ENCODE measurements at places on chromosomes 4 and X.

- peak; percentile 88 for DNase-seq
These were observed 1.3 kb downstream of the NOP14 start for GRCh38 chr4:2961811-2962441.

DNA sequence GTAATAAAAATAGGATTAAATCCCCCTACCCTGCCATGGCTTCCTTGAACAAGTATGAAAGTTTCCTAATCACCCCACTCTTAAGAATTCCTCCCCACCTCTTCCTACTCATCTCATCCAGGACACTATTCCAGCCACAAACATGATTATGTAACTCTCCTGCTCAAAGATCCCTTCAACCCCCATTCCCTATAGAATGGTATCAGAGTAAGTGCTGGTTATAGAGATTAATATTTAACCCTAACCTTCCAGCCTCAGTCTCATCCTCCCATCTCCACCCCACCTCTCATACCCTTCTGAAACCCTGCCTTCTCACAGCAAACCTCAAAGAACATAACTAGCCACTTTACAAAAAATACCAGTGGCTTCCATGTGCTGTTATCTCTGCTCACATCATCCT is 155.1 kb downstream of the PPP3CA start:
- no peak for DNase-seq

DNA sequence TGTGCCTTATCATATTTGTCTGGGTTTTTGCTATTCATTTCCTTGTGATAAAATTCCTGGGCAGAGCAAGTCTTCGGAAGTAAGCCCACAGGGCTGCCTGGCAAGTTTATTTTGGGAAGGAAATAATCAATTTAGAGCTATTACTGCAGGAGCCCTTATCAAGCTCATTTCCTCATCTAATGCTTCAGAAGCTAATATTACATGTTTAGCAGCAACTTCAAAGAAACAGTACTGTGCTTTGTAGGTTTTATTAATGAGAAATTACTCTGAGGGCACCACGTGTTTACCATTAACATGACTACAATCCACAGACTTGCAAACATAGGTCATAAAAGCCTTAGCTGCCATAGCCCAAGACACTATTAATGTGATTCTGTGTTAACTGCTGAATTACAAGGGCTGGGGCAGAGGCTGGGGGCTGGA is 540.0 kb downstream of the SPRY1 start:
- DNase-seq = no peak

GRCh38 chr4:156762851-156763250 is 208.7 kb downstream of the PDGFC start:
- DNase-seq = no peak

DNA sequence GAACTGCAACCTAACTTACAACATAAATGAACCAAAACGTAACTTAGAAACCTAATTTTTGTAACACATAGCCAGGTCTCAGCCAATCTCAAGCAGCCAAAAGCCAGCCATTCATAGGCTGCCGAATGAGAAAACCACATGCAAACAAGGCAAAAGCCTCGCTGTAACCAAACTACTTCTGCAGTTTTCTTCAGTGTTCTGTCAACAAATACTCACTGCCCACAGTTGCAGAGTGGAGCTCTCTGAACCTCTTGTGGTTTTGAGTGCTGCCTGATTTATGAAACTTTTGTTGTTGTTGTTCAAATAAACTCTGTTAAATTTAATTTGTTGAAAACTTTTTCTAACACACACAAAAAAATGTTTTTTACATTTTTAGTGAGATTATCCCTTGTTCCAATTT is 251.2 kb downstream of the PAPSS1 start:
- DNase-seq = no peak

GRCh38 chrX:107935664-107936433 is 46.3 kb downstream of the TEX13B start:
- no peak for DNase-seq

- no peak for DNase-seq
These were observed 150.3 kb downstream of the FBXW7 start for GRCh38 chr4:152385551-152385950.

DNA sequence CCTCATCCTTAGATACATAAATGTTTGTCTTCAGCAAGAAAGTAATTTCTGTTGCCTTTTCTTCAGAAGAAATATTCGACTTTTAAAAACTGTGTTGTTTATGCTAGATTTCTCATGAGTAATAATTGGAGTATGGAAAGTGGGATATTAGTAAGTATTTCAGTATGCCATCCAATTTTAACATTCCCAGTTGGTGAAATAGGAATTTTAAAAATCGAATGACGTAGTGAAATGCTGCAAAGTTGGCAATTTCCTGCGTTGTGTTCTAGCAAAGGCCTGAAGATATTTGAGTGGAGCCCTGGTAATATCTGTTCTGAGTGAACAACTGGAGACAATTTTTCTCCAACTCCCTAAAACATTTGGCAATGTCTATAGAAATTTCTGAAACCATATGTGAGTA is 190.1 kb downstream of the ZNF330 start:
- DNase-seq = no peak

GRCh38 chr4:62359441-62360155 is 1159.5 kb downstream of the ADGRL3 start:
- no peak for DNase-seq

DNA sequence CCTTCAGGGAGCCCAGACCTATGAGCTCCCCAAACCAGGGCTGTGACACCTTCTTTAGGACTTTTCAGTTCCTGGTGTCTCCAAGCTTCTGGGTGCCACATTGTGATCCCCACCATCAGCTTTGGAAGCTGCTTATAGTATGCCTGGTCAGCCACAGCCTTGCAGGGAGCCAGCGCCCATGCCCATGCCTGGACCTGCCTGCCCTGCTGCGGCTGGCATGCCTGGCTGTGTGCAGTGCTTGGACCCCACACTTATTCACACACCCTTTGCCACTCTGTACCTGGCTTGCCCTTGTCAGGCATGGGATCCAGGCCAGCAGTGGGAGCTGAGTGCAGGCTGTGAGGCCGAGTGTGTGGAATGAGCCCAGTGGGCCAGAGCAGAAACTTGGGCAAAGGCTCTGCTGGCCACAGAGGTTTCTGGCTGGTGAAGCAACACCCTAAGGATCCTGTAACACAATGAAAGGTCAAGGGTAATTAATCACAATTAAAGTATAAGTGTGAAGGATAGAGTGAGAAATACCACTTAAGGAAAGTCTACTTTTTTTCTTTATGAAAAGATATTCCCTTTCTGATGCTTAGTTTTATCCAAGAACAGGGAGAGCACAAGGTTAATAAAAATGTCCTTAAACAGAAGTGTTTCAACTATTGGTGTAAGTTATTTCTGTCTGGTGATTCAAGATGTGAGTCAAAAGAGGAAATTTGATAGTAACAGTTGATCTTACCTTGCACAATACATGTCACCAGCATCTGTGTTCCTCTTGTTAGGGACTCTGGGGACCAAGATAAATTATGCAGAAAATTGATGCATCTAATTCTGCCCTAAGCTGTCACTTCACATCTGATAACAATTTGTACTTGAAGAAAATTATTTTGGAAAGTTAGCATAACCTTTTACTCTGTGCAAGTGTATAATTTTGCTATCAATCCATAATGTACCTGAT is 161.8 kb downstream of the FAM47A start:
- DNase-seq = no peak

DNA sequence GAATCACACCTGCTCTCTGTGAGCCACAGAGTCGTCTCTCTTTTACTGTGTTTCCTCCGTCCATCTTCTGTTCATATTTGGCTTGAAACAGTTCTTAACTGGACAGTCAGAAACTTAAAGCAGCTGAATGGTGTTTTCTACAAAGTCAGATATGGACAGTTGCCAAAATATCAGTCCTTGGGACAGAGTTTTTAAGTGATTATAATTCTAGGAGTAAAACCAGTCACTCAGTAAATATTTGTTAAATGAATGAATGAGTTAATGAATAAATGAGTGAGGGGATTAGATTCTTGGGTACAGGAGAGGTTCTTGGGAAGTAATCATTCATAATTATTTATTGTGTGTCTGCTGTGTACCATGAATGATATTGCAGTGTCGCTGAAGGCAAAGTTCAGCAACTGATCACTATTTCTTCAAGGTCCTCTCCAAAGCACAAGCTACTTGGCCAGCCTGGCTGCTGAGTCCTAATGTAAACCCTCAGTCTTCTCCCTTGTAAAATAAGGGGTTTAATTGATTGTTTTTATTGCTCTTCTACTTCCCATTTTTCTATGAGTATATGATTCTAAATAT is 5.5 kb upstream of the SCRG1 start:
- DNase-seq = no peak

DNA sequence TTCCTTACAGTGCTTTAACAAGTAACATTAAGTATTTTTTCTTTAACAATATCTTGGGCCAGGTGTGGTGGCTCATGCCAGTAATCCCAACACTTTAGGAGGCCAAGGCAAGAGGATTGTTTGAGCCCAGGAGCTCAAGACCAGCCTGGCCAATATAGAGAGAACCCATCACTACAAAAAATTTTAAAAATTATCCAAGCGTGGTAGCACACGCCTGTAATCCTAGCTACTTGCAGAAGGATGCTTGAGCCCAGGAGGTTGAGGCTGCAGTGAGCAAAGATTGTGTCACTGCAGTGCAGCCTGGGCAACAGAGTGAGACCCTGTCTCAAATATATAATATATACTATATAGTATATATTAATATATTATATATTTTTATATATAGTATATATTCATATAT is 162.2 kb downstream of the ZNF674 start:
- DNase-seq = no peak

GRCh38 chrX:112053169-112053568 is 29.4 kb downstream of the TRPC5 start:
- no peak for DNase-seq

DNA sequence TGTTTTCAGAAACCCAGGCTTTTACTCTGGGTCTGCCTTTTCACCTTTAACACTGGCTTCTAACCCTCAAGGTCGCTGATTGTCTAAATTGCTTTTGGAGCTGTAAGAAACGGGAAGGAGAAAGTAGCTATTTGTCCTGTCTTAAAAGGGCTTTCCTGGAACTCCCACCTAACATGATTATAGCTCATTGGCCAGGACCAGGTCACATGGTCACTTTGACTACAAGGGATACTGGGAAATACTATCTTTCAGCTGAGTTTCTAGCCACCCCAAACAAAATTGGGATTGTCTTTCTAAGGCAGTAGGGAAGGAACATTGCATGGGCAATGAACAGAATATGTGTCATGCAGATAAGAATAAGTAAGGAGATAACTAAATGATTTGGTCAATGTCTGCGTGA is 106.7 kb upstream of the ARHGAP24 start:
- no peak for DNase-seq

DNA sequence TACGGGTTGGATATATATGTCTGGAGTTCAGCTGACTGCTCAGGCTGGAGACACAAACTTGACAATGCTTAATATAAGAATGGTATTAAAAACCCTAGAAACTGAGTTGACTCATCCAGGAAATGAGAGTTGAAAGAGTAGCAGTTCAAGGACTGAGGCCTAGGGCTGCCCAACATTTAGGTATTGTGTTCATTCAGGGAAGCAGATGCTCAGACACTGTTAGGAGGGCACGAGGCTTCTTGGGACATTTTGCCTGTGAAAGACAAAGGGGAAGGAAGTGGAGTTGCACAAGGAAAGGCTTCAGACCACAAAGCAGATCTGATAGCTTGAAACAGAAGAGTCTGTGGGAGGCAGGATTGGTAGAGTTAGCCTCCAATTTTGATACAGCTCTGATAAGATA is 52.0 kb upstream of the HS3ST1 start:
- no peak for DNase-seq

- DNase-seq = no peak
These were observed 297.0 kb upstream of the CLNK start for GRCh38 chr4:10981576-10981975.

GRCh38 chr4:8618961-8619720 is 26.6 kb downstream of the CPZ start:
- no peak for DNase-seq

- no peak for DNase-seq
These were observed 72.4 kb upstream of the LONRF3 start for GRCh38 chrX:118901991-118902390.

DNA sequence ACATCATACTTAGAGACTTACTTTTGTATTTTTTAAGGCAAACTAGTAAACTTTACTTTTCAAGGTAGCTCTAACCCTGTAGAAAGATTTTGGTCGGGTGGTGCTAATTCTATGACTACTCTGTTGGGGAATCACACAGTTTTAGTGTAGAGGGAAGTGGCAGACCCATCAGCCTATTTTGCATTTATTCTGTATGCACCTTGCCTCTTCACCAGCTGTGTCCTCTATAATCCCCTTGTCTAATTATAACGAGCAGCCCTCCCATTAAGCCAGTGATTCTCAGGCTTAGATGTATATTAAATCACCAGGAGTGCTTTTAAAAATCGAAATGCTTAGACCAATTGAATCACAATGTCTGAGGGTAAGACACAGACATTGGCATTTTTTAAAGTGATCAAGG is 78.1 kb downstream of the GALNT7 start:
- DNase-seq = no peak

DNA sequence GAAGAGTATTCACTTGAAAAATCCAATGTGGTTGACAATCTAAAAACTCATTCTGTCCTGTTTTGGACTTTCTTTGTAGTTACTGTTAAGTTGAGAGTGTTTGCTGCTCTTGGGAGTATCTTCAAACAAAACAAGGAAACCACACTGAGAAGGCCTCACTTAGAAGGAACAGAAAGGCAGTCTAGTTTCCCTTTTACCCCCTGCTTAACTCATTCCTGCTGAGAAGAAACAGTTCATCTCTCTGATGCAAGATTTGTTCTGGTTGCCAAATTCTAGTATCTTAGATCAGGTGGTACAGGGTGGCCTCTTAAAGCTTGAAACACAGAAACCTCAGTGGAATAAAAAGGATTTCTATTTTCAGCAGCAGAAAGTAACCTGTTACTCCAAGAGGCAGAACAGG is 41.4 kb downstream of the GUCY2F start:
- no peak for DNase-seq

GRCh38 chr4:135186002-135186401 is 984.4 kb upstream of the PABPC4L start:
- DNase-seq = no peak

DNA sequence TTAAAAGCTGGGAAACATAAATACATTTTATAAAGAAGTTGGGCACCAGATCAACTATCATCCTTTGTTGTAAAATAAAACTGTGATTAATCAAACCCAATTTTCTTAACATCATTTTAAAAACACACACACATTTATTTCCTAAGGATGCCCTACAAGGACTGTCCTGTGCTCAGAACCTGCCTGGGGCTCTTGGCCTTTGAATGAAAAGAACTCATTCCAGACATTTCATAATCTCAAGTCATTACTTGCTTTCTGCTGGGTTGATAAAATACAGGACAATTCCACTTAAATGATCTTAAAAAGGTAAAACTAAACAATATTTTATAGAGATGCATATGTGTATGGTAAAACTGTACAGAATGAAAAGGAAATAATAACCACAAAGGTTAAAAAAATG is 2.8 kb downstream of the SH3D19 start:
- no peak for DNase-seq

GRCh38 chr4:80492761-80493160 is 157.2 kb downstream of the CFAP299 start:
- peak; percentile 16 for DNase-seq

GRCh38 chr4:173145131-173145530 is 23.5 kb upstream of the GALNT7 start:
- DNase-seq = no peak

DNA sequence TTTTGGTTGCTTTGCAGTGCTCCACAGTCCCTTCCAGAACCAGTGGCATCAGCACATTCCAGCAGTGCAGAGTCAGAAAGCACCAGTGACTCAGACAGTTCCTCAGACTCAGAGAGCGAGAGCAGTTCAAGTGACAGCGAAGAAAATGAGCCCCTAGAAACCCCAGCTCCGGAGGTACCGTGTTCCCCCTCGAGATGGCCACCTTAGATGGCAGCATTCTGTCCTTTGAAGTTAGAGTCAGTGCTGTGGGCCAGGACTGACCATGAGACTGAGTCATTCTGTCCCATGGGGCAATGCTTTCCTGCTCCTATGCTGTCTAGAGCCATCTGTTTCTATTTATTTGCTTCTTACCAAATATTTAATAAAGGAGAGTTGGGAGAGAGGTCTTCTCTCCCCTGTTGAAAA is 112.3 kb downstream of the KLHL8 start:
- DNase-seq = no peak
